ENCODE measurements at places on chromosomes 6 and 20. TPM values are rescaled to one million over a fixed set of nuclear protein-coding genes. Genes with fewer than 3 reads are reported as not detected.

- no peak for ATAC-seq
Measured at GRCh38 chr6:139753198-139753861, 378.9 kb upstream of the CITED2 start.

GRCh38 chr20:60877071-60877857, 374.8 kb upstream of the CDH4 start:
- no peak for ATAC-seq

KIF13A gene
- 67.7 TPM for total RNA-seq

DNA sequence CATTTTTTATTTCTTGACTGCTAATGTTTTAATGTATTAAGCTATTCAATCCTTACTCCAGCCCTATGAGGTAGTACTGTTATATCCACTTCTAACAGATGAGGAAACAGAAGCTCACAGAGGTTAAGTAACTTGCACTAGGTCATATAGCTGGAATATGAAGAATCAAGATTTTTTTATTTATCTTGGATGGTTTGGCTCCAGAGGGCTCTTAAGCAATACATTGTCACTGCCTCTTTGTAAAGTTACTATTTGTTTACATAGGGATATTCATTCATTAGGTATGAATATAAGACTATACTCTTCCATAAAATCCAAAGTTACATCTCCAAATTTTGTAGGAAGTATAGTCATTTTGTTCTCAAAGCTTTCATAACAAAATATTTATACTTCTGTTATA, 113.8 kb downstream of the LAMP5 start:
- ATAC-seq = no peak

- no peak for ATAC-seq
Measured at GRCh38 chr20:4053071-4053919, 37.9 kb upstream of the RNF24 start.

GRCh38 chr6:109306733-109307132, 75.5 kb downstream of the CD164 start:
- no peak for ATAC-seq

GRCh38 chr20:42836339-42836738, 353.4 kb downstream of the PTPRT start:
- ATAC-seq = no peak

BIRC7 gene
- not detected for total RNA-seq

DNA sequence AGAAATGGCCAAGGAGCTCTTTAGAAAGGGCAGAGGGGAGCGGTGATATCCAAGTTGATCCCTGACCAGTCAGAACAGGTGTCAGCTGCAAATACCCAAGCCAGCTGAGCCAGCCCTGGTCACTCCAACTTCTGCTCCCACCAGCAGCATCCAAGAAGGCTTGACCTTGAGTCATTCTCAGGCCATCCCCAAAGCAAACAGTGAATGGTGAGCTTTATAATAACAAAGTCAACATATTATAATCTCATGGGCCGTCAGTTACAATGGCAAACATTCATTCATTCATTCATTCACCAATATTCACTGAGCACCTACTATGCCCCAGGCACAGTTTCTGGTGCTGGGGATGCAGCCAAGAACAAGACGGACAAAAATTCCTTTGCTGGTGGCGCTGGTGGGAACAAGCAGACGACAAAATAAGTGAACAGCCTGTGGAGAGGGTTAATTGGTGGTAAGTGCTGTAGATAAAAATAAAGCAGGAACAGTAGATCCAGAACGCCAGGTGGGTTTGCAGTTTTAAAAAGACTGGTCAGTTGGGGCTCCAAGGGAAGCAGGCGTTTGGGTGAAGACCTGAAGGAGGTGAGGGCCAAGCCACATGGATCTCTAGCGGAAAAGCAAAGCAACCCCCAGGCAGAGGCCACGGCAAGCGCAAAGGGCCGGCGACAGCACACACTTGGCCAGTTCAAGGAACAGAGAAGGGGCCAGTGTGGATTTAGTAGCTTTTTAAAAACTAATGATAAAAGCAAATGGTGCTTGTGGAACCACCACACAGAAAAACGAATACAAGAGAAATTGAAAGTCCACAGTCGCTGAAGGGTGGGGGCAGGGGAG, 131.8 kb upstream of the PTPN1 start:
- no peak for ATAC-seq

TCF21 gene
- 14.3 TPM for total RNA-seq

TSPO2 gene
- not detected for total RNA-seq

DNA sequence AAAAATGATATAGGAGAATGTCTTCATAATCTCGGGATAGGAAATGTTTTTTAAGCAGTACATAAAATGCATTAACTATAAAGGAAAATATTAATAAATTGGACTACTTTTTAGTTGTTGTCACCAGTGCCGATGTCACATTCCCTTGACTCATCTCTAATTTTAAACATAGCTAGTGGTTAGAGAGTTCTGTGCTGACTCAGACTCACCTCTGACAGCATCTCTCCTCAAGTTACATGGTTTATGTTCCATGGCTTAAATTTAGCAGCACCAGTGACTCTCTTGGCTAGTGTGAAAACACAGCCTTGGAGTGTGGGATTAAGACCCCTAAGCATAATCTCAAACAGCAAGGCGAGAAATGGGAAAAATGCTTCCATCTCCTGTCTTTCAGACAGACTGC, 311.8 kb upstream of the MMS22L start:
- no peak for ATAC-seq

DNA sequence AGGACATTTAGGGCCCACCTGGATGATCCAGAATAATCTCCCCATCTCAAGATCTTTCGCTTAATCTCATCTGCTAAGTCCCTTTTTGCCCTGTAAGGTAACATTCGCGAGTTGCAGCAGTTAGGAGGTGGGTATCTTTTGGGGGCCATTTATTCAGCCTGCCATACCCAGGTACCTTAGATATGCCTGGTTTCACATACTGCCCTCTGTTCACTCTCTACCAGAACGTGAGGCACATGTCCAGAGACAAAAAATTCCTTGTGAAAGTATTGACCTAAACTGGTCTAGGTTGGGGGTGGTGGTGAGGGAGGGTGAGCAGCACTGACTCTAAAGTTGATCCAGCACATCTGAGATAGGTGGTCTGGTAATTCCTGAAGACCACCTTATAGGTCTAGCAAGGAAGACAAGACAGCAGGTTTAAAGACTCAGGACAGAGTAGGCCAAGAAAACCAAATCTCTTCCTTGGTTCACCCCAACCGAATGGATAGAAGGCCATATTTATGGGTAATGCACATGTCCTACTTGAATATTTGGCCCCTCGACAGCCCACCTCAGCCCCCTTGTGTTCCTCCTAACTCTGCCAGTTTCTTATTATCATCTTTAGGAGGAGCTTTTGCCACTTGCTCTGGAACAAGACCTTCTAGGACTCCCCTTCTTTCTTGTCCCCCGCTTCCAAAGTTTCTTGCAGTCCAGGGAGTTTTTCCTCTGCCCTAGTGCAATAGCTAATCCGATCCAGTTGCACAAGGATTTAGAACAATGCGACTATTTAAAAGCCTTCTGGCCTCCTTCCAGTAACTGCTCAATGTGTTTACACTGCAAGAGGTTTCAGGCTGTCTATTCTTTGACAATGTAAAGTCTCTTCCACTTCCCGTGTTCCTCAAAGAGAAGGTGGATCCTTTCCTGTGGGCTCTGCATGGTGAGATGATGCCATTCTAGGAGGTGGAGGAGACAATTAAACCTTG, 213.0 kb upstream of the LAMP5 start:
- no peak for ATAC-seq

OOEP gene
- total RNA-seq = not detected

VSX1 gene
- total RNA-seq = not detected

DNA sequence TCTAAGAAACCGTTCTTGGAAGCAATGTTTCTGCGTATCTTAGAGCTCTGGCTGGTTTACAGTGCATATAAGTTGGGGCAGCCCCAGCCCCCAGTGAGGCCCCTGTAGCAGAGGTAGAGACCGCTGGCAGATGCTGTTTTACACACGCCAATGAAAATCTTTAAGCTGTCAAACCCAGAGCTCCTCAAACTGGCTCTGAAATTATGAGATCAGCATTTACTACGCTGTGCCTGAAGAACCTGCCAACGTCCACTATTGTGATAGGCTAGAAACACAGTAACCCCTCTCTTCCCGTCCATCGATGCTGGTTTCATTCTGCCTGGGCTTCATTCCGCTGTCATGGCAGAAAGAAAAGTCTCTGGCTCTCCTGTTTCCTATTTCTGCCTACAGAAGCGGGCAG, 160.6 kb downstream of the SMOC2 start:
- ATAC-seq = no peak

TAGAP gene
- total RNA-seq = 4.3 TPM

TFAP2A gene
- total RNA-seq = not detected
